Spleen (tissue), 13 donors: ENCODE measurements at places on chromosomes 16 and 17. TPM values are rescaled to one million over a fixed set of nuclear protein-coding genes. Genes with fewer than 3 reads are reported as not detected.

Gene CHTF18
- total RNA-seq = 28.3 TPM

Gene PIGW
- total RNA-seq = 7.7 TPM

Gene LRRC75A
- 26.4 TPM for total RNA-seq

Gene FSCN2
- total RNA-seq = 2.2 TPM

Gene CCL5
- 56.3 TPM for total RNA-seq

Gene TMC8
- total RNA-seq = 216 TPM

Gene FOXC2
- total RNA-seq = not detected

Gene CD300LB
- 1.5 TPM for total RNA-seq

Gene NME1
- 22.0 TPM for total RNA-seq

Gene ACSM2A
- total RNA-seq = 0.43 TPM

Gene GINS2
- 2.6 TPM for total RNA-seq

- DNase-seq = no peak
These were observed 8.4 kb downstream of the PMP22 start for GRCh38 chr17:15256689-15257088.

DNA sequence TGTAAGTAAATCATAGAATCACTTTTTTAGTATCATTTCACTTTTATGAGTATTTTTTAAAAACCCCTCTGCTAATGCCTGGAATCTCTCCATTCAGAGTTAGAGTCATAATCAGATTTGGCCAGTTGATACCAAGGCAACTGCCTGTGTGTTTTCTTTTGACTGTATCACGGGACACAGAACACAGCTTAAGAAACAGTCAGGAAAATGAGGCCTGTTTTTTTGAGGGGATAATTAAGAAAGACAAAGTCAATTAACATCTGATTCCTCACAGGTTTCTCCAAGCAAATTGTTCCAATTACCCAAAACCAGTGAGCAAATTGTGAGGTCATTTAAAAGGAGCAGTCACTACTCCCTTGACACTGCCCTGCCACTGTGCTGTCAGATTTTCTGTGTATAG is 944.5 kb upstream of the SOX9 start:
- no peak for DNase-seq

- no peak for DNase-seq
These were observed 54.2 kb downstream of the BEAN1 start for GRCh38 chr16:66481081-66481942.

- no peak for DNase-seq
These were observed 185.3 kb downstream of the ZNF423 start for GRCh38 chr16:49670627-49671026.

- DNase-seq = no peak
These were observed 78.5 kb downstream of the XYLT1 start for GRCh38 chr16:17392127-17392856.

- no peak for DNase-seq
These were observed 64.5 kb downstream of the NUP88 start for GRCh38 chr17:5354886-5355415.

GRCh38 chr17:6638046-6638908 is 2.2 kb downstream of the KIAA0753 start:
- no peak for DNase-seq

DNA sequence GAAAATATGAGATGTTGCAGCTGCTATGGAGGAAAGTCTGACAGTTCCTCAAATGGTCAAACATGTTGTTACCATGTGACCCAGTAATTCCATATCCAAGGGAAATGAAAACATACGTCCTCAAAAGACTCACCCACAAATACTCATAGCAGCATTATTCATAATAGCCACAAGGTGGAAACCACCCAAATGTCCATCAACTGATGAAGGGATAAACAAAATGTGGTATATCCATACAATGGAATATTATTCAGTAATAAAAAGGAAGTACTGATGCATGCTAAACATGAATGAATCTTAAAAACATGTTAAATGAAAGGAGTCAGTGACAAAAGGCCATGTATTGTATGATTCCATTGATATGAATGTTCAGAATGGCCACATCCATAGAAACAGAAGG is 140.2 kb downstream of the PITPNC1 start:
- DNase-seq = no peak

DNA sequence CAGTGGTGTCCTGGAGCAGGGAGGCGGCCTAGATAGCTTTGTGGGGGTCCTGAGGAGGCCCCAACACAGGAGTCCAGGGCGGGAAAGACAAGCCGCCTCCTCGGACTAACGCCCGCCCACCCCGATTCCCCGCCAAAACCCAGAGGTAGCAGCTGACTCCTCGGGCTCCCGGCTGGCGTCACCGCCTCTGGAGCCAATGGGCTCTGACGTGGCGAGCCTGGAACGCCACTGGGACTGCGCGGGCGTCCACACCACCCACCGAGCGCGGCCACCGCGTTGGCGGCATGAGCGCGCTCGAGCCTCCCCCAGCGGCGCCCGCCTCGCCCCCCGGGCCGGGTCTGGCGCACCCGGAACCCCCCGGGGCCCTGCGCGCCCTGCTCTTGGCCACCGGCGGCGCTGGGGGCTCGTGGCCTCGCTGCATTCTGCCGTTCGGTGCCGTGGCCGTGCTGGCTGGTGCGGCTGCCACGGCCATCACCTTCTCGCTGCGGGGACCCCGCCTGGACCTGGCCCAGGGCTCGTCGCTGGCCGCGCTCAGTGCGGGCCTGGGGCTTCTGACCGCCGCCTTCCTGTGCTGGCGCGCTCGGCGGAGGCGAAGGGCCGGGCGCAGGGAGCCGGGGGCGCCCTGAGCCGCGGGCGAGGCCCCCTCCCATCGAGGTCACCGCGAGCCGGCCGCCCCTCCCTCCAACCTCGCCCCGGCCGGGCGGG is 3.4 kb upstream of the NTN3 start:
- DNase-seq = no peak

- DNase-seq = no peak
These were observed 30.8 kb upstream of the MYOCD start for GRCh38 chr17:12634789-12635414.

DNA sequence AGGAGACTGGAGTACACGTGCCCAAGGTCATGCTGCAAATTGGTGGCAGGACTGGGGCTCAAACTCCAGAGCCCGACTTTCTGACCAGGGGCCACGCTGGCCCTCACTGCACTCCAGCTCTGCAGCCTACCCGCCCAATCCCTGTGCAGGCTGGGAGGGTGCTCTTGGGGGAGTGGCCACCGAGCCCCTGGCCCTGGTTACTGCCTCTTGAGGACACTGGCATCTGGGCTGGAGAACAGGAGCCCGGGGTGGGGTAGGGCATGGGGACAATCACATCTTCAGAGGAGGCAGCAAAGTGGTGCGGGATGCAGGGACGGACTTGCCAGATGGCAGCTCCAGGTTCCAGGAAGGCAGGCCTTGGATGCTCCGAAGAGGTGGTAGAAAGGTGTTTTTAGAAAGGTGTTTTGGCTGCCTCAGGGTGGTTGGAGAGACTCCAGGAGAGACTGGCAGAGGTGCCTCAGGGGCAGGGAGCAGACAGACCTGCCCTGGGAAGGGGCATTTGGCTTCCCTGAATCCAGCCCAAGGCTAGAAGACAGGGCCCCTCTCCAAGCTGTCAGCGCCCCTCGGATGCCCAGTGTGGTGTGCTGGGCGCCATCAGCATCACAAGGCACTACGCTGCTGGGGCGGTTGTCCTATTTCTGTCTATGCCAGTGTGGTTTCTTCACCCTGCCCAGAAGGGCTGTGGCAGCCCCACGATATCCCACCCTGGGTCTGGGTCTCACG is 220.6 kb downstream of the NTN1 start:
- DNase-seq = no peak

DNA sequence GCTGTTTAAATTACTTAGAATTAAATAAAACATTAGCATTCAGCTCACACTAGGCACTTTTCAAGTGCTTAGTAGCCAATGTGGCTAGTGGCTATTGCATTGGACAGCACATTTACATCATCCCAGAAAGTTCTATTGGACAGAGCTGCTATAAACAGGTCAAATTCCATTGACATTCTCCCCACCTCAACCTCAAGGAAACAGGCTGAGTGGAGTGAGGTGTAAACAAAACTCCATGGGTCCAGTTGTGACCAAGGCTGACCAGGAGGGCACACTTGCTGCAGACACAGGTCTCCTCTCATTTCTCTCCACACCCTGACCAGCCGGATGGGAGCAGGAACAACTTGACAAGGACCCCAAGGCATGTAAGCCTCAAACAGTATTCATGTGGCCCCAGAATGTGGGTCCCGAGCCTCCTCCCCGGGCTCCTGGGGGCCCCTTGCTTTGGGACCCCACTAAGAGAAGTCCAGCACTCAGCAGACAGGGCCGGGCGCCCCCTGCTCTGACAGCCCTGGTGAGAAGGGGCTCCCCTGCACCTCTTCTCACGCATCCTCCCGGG is 488 bp downstream of the C17orf113 start:
- DNase-seq = no peak

DNA sequence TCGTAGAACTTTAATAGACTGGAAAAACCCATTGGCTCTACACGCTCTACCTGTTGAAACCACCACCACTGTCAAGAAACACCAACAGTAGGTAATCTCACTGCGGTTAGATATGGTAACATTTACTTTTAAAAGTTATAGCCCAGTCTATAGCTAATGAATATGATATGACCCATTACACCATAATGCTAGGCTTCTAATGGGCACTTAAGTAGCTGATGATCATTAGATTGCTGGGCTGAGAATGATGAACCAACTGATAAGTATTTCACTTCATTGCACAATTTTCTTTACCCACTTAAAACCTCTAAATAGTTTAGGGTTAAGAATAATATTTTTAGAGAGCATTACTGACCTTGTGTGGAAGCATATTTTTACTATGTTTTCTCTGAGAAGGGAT is 788.9 kb upstream of the CA10 start:
- no peak for DNase-seq

DNA sequence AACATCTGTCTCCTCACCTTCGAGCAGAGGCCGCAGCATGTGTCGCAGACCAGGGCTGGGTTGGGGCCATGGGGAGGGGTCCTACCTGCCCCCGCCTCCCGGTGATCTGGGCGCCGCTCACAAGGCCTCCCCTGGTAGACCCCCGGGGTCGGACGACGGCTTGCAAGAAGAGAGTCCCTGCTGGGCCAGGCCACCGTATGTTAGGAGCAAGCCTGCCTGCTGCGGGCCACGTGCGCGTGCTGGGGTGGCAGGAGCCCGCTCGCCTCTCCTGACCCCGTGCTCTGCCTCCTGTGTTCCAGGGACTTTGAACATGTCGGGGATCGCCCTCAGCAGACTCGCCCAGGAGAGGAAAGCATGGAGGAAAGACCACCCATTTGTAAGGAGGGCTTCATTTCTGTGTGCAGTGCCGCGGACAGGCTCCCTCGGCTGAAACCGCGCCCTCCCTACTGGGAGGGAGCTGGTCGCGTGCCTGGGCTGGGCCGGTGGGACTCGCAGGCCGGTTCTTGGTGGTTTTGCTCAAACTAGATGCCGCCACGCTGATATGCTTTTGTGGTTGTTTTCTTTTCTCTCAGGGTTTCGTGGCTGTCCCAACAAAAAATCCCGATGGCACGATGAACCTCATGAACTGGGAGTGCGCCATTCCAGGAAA is 4.4 kb downstream of the UBE2I start:
- no peak for DNase-seq

DNA sequence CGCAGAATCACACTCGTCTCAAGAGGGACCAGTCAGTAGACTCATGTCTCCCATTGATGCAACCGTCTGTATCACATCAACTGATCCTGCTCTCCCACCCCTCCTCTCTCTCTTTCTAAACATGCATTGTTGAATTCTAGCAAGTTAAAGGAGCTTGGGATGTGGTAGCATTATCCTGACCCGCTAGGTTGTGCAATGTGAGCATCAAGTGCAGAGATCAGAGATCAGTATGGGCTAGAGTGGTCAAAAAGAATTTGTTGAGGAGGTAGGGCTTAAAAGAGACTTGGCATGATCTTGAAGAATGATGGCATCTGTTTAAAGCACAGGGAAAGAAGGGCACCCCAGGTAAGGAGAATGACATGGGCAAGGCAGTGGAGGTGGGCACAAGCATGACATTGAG is 38.7 kb downstream of the PRSS54 start:
- DNase-seq = no peak

- no peak for DNase-seq
These were observed 102.3 kb downstream of the FOXL1 start for GRCh38 chr16:86680661-86681030.

- DNase-seq = no peak
These were observed 34.0 kb downstream of the CCDC57 start for GRCh38 chr17:82178499-82179261.

DNA sequence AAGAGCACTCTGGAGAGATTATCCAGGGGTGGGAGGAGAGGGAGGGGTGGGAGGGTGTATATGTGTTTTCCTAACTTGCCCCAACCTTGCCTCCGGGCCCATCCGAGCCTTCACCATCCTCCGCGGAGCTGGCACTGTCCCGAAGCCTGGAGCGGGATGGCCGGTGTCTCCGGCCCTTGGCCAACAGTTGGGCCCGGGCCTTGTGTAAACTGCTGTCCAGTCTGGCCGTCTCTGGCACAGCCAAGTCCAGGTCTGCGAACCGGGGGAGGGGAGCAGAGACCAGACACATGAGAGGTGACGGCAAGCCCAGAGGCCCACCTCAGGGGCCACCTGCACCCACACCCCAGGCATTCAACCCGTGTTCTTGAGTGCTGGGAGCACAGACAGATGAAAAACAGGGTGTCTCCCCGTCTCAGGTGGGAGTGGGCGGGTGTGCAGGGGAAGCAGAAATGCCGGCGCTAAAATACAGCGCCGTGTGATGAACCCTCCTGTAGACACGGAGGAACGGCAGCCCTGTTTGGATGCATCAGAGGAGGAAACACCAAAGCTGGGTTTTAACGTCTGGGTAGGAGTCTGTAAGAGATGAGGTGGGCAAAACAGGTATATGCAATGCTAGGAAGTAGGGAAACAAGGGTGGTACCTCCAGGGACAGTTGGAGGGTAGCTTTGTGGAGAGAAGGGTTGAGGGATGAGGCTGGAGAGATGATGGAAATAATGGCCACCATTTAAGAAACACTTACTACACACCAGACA is 11.7 kb downstream of the SAMD14 start:
- DNase-seq = no peak

DNA sequence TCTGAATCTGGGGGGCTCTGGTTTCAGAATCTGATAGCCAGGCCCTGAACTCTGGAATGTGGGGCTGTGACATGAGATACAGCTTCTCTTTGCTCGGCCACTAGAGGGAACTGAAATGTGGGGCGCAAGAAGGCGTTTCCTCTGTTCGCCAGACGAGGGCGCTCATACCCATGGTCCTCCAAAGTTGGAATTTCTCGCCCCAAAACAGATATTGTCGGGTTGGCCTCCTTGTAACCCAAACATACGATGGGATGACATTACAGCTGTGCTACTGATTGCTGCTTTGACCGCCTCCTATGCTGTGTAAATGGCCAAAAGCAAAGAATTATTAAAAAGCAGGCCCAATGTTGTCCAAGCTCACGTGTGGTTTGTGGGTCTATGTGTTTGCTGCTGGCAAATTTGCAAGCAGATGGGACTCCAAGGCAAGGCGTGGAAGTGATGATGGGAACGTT is 13.1 kb upstream of the MSI2 start:
- peak; percentile 87 for DNase-seq
